ENCODE measurements at places on chromosomes 1 and 21. TPM values are rescaled to one million over a fixed set of nuclear protein-coding genes. Genes with fewer than 3 reads are reported as not detected.

- no peaks in the 10 kb centered on the region for H3K4me1 ChIP-seq
- no peak overlapping the region for H3K4me3 ChIP-seq
- DNase-seq, result no peak
- H3K36me3 ChIP-seq, result no peaks in the 10 kb centered on the region
Observed at GRCh38 chr21:26457817-26458216, 115.3 kb downstream of the CYYR1 start.

Gene RUNX1
- total RNA-seq, result 87.0 TPM

GRCh38 chr21:29245104-29245643, 53.5 kb upstream of the BACH1 start:
- H3K4me3 ChIP-seq, result no peak overlapping the region
- no peaks in the 10 kb centered on the region for H3K27me3 ChIP-seq
- H3K4me1 ChIP-seq, result no peaks in the 10 kb centered on the region
- H3K36me3 ChIP-seq, result no peaks in the 10 kb centered on the region
- no peak overlapping the region for H3K27ac ChIP-seq
- no peak for DNase-seq

Gene PDPN
- total RNA-seq, result not detected

Gene ZNF695
- not detected for total RNA-seq

GRCh38 chr1:111214074-111214801, 13.3 kb upstream of the CHI3L2 start:
- peak overlapping the region; percentile 87 for H3K27ac ChIP-seq
- H3K27me3 ChIP-seq, result no peaks in the 10 kb centered on the region
- no peaks in the 10 kb centered on the region for H3K36me3 ChIP-seq
- H3K4me3 ChIP-seq, result no peak overlapping the region
- no peak for DNase-seq

DNA sequence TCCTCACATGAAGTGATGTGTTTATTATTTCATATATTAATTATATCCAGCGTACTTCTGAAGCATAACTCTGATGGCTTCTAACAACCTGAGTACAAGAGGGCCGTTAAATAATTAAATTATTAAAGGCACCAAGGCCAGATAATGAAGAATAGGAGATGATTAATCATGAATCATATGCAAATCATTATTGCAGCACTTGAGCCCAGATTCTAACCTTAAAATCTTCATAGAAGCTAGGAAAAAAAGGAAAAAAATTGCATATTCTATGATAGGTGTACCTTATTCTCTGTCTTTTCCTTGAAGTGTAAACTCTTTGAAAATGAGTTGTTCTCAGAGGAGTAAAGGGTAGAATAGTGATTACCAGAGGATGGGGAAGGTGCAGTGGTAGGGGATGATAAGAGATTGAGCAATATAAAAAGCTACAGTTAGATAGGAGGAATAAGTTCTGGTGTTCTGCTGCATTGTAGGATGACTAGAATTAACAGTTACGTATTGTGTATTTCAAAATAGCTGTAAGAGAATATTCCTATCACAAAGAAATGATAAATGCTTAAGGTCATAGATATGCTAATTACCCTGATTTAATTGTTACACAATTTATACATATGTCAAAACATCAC, 51.1 kb downstream of the SWT1 start:
- DNase-seq, result no peak
- no peaks in the 10 kb centered on the region for H3K4me1 ChIP-seq
- no peak overlapping the region for H3K27ac ChIP-seq

- H3K27me3 ChIP-seq, result no peaks in the 10 kb centered on the region
- no peak for DNase-seq
- H3K4me3 ChIP-seq, result no peak overlapping the region
- no peaks in the 10 kb centered on the region for H3K36me3 ChIP-seq
Observed at GRCh38 chr21:37128076-37128475, 55.0 kb downstream of the TTC3 start.

DNA sequence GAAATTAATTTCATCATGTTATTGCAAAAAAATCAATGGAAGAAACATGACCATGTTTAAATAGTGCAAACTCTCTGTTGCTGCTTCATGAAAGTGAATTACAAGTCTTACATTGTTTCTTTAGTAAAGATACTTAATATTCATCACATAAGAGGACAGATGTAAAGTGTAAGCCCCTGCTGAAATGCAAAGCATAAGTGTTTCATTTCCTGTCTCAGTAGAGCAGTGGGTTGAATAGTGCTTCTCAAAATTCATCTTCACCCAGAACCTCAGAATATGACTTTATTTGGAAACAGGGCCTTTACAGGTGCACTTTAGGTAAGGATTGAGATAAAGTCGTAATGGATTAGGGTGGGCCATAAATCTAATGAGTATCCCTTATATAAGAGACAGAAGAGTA, 738.4 kb upstream of the RGS18 start:
- no peak overlapping the region for H3K27ac ChIP-seq
- H3K27me3 ChIP-seq, result no peaks in the 10 kb centered on the region
- H3K4me1 ChIP-seq, result no peaks in the 10 kb centered on the region
- no peak overlapping the region for H3K4me3 ChIP-seq
- DNase-seq, result no peak

DNA sequence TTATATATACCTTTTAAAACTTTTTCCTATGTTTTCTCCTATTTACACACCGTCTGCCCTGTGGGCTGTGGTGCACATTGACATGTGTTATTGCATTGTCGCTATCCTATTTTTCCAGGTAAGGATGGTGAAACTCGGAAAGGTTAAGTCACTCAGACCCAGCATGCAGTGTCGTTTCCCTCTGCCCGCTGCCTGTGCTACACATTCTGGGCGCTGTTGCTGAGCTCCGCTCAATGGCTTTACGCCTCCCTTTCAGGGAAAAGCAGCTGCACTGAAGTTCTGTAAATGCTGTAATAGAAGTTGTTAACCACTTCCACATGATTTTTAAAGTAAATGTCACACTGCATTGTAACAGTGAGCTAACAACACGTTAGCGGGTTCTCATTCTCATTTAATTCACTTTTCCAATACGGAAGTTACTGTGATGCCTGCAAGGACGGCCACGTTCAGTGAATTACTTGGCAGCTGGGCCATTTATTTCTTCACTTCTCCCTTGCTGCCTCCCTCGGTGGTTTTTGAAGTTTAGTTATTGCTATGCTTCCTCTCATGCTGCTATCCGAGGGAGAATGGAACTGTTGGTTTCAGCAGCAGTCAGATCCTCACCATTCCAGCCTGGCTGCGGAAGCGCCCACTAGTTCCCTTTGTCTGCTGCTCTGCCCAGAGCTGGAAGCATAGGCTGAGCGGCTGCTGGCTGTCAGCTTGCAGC, 288.7 kb downstream of the SPATA17 start:
- H3K4me1 ChIP-seq, result no peaks in the 10 kb centered on the region
- no peak for DNase-seq
- no peak overlapping the region for H3K4me3 ChIP-seq

Gene FCRL4
- total RNA-seq, result not detected

Gene GNAT2
- not detected for total RNA-seq

GRCh38 chr1:228323401-228323800, 83.2 kb downstream of the TRIM11 start:
- peaks cover 7% of the 10 kb centered on the region for H3K36me3 ChIP-seq
- no peaks in the 10 kb centered on the region for H3K27me3 ChIP-seq
- DNase-seq, result no peak
- no peak overlapping the region for H3K4me3 ChIP-seq
- H3K4me1 ChIP-seq, result no peaks in the 10 kb centered on the region

GRCh38 chr1:90475631-90476030, 241.5 kb downstream of the BARHL2 start:
- H3K27ac ChIP-seq, result no peak overlapping the region
- DNase-seq, result no peak
- H3K4me3 ChIP-seq, result no peak overlapping the region
- peaks cover 3% of the 10 kb centered on the region for H3K27me3 ChIP-seq

Gene IFI44
- total RNA-seq, result 27.0 TPM

Gene CD1E
- not detected for total RNA-seq

Gene PLA2G2D
- not detected for total RNA-seq

DNA sequence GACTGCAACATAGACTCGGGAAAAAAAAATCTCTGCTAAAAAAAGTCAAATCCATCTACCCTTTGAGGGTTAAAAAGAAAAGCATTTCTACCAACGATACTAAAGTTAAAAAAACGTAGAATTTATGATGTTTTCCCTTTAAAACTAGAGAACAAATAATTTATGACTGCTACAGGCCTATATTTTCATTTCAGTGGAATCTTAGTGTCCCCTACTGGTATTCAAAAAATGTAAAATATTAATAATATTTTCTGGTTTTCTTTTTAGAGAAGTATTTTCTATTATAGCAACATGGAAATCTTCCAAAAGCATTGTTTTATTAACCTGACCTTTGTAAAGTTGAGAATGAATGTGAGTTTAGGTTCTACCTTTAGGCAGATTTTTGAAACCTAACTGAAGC, 1582.2 kb downstream of the MRPL39 start:
- H3K36me3 ChIP-seq, result no peaks in the 10 kb centered on the region
- no peak overlapping the region for H3K4me3 ChIP-seq
- H3K4me1 ChIP-seq, result no peaks in the 10 kb centered on the region
- no peaks in the 10 kb centered on the region for H3K27me3 ChIP-seq
- H3K27ac ChIP-seq, result no peak overlapping the region

- no peaks in the 10 kb centered on the region for H3K4me1 ChIP-seq
- no peaks in the 10 kb centered on the region for H3K27me3 ChIP-seq
- no peaks in the 10 kb centered on the region for H3K36me3 ChIP-seq
- no peak overlapping the region for H3K4me3 ChIP-seq
- no peak overlapping the region for H3K27ac ChIP-seq
- DNase-seq, result no peak
Observed at GRCh38 chr1:99723251-99723650, 43.2 kb downstream of the FRRS1 start.

All from T-cell (primary cell).